ENCODE measurements at places on chromosomes 3 and 15.

- no peak for DNase-seq
Observed at GRCh38 chr3:141228395-141228794, 3.2 kb upstream of the PXYLP1 start.

- DNase-seq, result no peak
Observed at GRCh38 chr15:95522533-95522932, 808.0 kb upstream of the NR2F2 start.

DNA sequence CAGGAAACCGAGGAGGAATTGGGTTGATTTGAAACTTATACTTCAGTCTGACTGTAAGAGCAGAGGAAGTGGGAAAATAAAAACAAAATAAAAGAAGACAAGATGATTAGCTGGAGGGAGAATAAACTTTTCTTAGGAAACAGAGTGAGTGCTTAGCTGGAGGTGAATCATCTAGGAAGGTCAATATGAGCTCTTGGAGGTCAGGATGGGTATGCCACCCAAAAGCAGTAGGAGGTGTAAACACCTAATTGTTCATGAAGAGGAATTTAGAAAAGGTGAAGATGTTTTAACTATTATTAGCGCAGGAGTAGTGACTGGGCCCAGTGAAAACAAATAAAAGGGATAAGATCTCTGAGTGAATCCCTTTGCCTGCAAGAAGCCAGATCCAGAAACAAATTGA, 39.9 kb upstream of the ARL14 start:
- DNase-seq, result no peak

- no peak for DNase-seq
Observed at GRCh38 chr3:2684046-2684445, 426.1 kb downstream of the IL5RA start.

DNA sequence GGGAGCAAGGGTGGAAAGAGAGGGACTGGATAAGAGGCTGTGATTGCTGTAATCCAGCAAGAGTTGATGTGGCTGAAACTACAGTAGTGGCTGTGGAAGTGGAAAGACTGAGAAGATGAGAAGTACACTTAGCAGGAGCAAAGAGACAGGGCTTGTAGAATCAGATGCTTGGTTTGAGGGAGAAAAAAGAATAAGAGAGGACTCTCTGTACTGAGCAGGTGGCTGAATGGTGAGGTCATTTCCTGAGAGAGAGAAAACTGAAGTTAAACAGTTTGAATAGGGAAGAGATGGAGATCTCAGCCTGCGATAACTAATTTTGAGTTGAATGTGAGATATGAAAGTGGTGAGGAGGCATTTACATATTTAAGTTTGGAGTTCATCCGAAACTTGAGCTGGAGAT, 95.8 kb upstream of the SLC25A36 start:
- peak; percentile 32 for DNase-seq

DNA sequence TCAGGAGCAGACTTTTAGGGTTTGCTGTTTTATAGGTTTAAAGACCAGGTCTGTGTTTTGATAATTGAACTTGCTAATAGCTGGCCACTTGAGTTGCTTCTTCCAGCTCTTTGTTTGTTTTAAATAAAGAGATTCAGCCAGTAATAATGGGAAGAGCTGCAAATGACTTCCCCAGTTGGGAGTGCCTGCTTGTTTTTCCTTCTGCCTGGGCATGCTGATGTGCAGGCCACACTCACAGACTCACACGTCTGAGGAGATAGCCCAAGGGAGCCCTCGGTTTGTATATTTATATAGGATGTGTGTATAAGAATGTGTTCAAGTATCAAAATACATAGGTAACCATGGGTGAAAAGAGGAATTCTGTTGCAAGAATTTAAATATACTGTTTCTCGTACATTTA, 78.2 kb upstream of the BOC start:
- DNase-seq, result no peak

- no peak for DNase-seq
Observed at GRCh38 chr3:112459750-112460149, 39.5 kb downstream of the BTLA start.

- DNase-seq, result no peak
Observed at GRCh38 chr3:72210261-72210660, 425.3 kb upstream of the PROK2 start.

- no peak for DNase-seq
Observed at GRCh38 chr3:42262525-42262924, 3.5 kb downstream of the CCK start.

GRCh38 chr3:71104121-71104541, 479.4 kb downstream of the FOXP1 start:
- DNase-seq, result no peak

- DNase-seq, result no peak
Observed at GRCh38 chr3:58299075-58299474, 7.0 kb upstream of the RPP14 start.

- no peak for DNase-seq
Observed at GRCh38 chr3:67662733-67663132, 8.3 kb upstream of the SUCLG2 start.

DNA sequence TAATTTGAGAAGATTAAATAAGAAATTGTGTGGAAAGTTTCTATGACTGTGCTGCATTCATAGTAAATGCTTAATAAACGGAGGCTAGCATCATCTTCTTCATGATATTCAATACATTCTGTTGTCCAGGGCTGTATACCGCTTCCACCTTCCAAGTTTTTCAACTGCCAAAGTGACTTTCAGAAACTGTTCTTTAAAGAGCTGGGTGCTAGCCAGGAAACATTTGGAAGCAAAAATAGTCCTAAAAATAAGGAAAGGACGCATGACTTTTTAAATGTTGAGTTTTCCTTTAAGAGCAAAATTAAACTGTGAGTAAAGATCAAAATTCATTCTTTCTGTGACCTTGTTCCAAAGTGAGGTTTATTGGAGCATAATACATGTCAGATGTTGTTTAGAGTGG, 9.4 kb upstream of the ERC2 start:
- DNase-seq, result no peak

GRCh38 chr3:141384575-141384974, 16.3 kb downstream of the ZBTB38 start:
- DNase-seq, result no peak

DNA sequence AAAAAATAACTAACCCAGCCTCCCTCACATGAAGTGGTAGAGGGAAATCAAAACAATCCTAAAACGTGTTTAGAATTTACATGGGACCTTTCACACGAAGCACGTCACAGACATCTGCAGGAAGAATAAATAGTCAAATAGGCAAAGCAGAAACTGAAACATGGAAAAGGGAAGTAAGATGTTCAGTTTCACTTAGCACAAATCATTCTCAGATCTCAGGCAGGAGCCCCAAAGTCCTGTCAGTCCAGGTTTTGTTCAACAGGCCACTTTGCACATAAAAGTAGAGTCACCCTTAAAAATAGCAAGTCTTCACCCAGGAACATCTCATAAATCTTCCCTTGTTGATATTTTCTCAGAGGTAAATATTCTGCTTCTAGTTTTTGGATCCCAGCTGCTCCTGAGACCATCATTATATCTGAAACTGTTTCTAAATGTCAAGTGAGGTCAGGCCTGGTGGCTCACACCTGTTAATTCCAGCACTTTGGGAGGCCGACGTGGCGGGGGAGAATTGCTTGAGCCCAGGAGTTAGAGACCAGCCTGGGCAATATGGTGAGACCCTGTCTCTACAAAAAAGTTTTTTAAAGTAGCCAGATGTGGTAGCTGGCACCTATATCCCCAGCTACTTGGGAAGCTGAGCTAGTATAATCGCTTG, 1.9 kb downstream of the RUBCN start:
- peak; percentile 79 for DNase-seq

DNA sequence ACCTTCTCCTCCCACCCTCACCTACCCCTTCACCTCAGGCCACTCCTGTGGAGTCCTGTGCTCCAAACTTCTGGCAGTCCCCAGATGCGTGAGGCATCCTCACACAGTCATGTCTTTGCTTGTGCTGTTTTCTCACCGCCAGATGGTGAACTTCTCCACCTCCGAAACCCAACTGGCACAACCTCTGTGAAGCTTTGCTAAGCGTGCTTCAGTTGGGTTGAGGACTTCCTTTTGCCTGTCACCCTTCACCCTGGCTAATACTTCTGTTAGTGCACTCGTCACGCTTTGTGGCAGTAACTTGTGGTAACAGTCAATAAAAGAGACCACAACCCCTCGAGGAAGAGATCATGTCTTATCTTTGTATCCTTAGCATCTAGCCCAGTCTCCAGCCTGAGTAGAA, 42.0 kb upstream of the SKOR1 start:
- DNase-seq, result peak; percentile 42

DNA sequence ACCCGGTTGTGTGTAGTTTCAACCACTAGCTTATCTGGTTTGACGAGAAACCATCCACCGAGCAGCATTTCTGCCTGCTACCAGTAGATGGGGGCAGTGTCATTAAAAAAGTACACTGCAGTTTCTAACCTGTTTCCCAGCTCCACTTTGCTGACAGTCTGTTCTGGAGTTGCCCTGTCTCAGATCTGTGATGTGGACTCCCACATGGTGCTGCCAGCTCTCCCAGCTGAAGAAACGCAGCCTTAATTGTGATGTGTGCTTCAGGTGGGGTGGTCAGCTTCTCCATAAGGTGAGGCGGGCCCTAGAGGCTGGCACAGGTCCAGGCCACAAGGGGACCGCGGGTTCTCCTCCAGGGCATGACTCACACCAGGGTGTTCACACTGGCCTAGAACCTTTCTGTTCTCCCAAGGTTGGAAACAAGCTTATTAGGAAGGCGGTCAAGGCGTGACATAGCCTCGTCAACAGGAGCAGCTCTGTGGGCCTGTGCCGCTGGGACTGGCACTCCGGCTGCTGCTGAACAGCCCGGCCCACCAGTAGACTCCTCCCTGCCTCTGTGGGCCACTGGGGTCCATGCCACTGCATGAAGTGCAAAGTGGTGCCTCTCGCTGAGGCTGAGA, 2.9 kb upstream of the FAM43A start:
- DNase-seq, result peak; percentile 82

DNA sequence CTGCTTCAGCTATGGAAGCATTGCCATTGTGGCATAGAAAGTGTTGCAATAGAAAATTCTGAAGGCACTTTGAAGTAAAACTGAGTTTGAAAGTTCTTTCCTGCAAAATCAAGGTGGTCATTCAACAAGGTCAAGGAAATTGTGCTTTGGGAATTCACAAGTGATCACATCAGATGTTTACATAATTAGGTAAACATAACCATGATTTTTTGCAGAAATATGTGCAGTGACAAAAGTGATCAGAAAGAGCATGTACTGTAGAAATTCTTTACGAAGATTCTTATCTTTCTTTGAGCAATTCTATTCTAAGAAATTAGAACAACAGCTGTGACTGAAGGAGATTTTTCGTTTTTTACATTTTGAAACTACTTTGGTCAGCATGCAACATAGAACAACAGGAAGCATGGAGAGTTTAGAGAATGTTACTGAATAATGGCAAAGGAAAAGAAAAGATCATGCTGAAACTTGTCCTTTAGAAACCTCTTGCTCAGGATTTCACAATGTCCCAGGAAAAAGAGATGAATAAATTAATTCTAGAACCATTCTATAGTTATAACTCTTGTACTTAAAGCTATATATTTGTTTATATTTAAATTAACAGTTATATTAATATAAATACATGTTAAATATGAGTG, 643.4 kb upstream of the ARPP21 start:
- DNase-seq, result no peak

Measured in GM10248 (cell line).